ENCODE measurements at places on chromosomes 12 and 14.

DNA sequence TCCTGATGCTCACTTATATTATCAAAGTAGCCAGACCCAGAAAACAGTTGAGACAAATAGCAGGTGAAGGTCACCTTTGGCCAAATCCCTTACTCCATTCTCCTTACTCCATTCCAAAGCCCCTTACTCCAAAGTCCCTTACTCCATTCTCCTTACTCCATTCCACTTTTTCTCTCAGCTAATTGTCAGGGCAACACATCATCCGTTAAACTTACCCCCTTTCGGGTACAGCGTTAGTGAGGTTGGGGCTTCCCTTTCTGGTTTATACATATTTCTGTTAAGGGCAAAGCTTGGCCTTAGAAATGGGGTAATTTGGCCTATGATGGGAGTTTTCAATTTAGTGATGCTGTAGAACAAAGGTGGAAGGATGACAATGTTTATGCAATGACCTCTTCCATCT, 111.8 kb upstream of the CCND2 start:
- DNase-seq, result no peak

DNA sequence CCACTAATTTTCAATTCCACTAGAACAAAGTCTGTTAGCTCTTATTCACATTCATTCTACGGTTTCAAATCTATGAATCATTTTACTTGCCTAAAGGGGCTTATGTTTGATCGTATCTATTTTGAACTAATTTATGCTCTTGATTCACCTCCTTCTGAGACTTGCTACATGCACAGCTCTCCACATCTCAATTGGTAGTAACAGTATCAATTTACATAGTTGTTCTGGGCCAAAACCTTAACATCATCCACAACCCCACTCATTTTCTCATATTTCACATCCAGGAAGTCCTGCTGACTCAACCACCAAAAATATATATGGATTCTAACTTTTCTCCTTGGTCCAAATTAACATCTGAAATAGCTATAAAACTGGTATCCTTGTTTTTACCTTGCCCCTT, 208.6 kb downstream of the RASSF9 start:
- DNase-seq, result peak; percentile 14

GRCh38 chr12:124620606-124621295, 53.3 kb upstream of the NCOR2 start:
- DNase-seq, result peak; percentile 46

DNA sequence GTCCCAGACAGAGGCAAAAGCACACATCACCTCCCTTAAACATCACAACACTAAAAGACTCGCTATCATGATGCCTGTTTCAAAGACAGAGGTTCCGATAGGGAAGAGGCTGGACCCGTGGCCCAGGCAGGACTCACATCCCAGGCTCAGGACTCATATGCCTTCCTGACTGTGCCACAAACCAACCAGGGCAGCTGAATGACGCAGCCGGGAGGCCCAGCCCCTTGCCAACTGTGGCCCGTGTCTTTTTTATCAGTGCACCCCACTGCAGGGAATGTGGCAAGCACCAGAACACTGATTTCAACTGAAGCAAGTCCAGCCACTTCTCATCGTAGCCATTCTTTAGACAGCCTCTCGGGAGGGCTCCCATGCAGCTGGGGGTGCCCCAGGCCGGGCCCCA, 132.3 kb downstream of the KSR2 start:
- DNase-seq, result no peak

GRCh38 chr14:50109342-50109741, 7.0 kb downstream of the VCPKMT start:
- no peak for DNase-seq

GRCh38 chr12:1518591-1519516, 75.5 kb downstream of the FBXL14 start:
- peak; percentile 56 for DNase-seq

DNA sequence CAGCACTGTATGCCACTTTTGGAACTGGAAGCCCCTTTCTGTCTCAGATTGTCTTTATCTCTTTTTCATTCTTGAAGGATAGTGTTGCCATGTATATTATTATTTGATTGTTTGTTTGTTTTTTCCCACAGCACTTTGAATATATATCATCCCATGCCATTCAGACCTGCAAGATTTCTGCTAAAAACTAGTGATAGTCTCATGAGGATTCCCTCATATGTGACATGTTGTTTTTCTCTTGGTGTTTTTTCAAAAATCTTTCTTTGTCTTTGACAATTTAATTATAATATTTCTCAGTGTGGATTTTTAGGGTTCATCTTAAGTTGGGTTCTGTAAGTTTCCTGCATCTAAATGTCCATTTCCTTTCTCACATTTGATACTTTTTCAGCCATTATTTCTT, 36.8 kb upstream of the SCAF11 start:
- DNase-seq, result no peak

GRCh38 chr12:116339062-116339461, 61.6 kb upstream of the MED13L start:
- DNase-seq, result no peak

DNA sequence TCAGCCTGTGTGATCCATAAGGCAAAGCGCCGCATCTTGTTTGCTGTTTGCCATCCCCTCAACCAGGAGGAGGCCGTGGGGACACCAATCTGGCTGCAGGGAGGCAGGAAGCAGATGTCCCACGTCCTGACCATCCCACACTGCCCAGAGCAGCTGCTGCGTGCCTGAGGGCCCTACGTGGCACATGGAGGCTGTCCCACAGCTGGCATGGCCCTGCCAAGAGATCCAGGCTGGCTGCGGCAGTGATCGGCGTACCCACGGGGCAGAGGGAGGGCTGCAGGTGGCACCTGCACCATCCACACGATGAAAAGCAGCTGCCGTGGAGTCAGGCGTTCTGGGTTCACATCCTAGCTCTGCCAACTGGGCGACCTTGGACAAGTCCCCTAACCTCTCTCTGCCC, 42.0 kb downstream of the NCOR2 start:
- DNase-seq, result peak; percentile 71

DNA sequence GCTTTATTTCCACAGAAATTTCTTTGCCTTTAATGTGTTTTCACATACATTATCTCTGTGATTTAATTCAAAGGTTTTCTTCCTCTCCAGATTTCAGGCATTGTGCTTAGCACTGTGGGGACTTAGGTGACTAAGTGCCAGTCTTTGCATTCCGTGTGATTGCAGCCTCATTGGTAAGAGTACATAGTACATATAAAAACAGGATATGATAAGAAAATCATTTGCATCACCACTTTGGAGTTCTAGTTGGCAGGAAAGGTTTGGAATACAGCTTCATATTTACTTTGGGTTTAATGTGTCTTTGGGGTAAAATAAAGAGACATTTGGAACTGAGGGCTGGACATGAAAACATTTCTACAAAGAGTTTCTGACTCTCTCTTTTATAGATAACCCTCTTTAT, 37.8 kb upstream of the C12orf75 start:
- DNase-seq, result no peak

DNA sequence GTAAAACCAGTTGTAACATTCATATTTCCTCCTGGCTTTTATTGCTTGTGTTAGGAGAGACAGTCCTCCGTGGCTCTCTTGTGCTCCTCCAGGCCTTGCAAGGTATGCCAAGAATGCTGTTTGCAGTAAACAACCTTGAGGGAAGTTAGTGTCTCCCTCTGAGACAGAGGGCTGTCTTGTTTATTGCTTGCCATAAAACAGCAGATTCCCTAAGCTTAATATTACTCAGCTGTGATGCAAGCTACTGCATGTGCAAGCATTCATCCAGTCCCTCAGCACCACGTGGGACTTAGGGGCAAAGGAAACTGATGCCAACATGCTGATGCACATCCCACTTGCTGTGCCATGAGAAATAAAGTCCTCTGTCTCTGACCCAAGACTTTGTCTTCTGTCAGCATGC, 6.6 kb downstream of the POMT2 start:
- DNase-seq, result peak; percentile 86

- DNase-seq, result no peak
Measured at GRCh38 chr14:65062096-65063075, 39.9 kb downstream of the MAX start.

GRCh38 chr14:31881531-31882310, 195.4 kb upstream of the ARHGAP5 start:
- peak; percentile 48 for DNase-seq

DNA sequence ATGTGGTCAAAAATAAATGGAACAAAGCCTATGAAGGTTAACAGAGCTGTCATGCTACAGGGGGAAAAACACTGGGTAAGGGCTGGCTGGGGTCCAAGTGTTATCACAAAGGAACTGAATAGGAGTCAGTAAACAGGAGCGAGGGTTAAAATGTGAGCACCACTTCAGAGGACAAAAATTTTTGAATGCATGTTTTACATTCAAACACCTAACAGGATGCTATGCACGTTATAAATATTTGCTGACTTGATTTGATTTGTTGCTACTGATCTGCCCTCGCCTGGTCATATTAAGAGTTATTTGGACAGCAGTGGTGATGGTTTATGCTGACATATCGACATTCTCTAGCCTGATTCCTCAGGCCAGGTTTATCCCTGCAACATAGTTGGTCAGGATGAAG, 7.4 kb upstream of the KTN1 start:
- DNase-seq, result no peak

DNA sequence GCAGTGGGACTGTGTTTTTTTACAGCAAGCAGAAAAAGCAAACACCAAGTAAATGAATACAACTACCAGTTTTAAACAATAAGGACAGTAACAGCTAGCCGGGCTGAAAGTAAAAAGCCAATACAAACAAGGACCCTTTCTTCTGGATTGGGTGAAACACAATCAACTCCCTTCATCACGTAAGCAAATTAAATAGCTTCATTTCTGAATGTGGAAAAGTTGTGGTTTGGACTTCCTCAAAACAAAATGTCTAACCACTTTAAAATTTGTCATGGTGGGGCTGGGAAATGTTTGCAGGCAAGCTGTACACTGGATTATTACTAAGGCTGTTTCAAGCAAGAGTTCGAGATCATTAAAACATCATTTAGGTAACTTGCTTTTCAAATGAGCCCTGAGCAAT, 47.4 kb downstream of the TCHP start:
- peak; percentile 79 for DNase-seq

DNA sequence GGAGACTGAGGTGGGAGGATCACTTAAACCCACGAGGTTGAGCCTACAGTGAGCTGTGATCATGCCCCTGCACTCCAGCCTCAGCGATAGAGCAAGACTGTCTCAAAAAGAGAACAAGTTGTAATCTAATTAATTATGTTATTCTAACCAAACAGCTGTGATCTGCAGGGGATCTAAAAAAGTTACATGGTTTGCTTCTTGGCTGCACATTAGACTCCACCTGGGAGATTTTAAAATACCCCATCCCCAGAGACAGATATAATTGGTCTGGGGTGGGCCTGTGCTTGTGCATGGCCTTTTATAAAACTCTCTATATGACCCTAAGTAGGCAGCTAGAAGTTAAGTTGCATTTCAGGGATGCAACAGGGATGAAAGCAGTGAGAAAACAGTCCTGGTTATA, 76.7 kb downstream of the SCAF11 start:
- no peak for DNase-seq

- no peak for DNase-seq
Measured at GRCh38 chr12:94261119-94261518, 112.7 kb downstream of the PLXNC1 start.

DNA sequence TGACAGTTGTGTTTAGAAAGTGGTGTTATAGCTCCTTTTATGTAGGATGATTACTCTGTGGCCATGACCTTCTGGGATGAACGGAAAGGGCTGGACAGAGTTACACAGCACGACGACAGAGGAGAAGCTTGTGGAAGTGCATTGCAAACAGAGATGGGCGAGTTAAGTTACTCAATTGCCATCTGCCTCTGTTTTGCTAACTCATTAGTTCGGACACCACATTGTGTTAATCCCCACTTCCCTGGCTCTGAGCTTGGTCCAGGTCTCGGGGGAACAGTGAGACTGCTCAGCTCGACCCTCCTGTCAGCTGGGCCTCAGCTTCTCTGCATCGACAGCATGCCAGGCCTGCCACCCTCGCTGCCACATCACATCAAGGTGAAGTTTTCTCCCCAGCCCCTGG, 408.0 kb downstream of the ZFP36L1 start:
- DNase-seq, result no peak

DNA sequence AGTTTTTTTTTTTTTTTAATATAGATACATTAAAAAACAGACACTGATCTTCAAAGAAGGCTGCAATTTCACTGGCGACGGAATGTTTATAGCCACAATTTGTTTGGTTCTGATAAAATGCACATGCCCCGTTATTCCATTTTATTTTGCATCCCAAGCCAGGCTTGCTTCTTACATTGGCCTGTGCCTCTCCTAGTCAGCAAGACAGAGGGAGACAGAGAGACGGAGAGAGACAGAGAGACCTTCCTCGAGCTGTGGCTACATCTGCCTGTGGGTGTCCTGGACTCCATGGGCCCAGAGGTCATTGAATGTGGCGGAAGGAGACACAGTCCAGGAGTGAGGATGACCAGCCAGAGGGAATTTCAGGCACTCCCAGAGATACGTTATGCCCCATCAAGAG, 926.6 kb downstream of the VRK1 start:
- DNase-seq, result no peak

DNA sequence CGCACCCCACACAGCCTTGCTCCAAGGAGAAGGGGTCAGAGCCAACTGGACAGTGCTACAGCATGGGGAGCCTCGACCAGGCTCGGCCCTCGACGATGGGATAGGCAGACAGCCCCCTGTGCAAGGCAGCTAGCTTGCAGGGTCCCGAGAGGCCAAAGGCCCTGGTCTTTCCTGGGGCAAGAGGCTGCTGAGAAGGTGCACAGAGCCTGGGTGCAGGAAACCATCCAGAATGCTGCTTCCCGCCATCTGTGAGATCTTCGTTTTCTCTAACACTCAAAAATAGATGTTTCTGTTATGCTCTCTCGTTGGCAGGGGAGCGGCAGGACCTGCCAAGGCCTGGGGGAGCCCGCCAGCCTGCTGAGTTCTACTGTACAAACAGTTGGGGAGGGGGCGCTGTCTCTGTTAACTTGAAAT, 168.0 kb upstream of the RTL1 start:
- no peak for DNase-seq

- DNase-seq, result no peak
Measured at GRCh38 chr14:20429801-20430669, 5.9 kb downstream of the KLHL33 start.

GRCh38 chr14:105629886-105630215, 103.5 kb downstream of the TMEM121 start:
- no peak for DNase-seq

DNA sequence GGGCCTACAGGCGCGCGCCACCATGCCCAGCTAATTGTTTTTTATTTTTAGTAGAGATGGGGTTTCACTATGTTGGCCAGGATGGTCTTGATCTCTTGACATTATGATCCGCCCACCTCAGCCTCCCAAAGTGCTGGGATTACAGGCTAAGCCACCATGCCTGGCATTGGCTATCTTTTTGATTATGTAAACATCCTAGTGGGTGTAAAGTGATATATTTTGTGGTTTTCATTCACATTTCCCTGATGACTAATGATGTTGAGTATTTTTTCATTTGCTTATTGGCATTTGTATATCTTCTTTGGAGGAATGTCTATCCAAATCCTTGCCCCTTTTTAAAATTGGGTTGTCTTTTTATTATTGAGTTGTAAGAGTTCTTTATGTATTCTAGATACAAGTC, 16.3 kb downstream of the CREBL2 start:
- no peak for DNase-seq

- DNase-seq, result no peak
Measured at GRCh38 chr12:53571295-53571694, 54.9 kb downstream of the ATF7 start.
